ENCODE measurements at places on chromosomes 11 and 22.

DNA sequence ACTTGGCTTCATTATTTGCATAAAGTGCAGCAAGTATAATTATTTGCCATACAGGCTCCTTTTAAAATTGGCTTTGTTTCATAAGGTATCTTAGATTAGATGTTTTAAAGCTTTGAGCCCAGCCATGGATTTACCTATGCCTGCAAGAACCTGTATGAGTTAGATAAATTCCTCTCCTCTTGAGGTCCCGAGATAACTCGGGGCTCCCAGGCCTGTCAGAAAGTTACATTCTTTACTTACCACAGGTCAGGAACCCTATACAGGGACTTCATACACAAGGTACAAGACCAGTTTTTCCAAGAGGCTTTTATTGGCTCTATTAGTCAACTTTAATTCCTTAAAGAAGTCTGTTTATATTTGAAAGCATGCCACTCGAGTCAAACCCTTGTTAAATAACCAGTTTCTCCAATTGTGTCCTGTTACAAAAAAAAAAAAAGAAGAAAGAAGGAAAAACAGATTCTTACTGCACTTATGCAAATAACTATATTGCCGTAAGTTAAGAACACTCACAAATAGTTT, 2.3 kb upstream of the C1QTNF6 start:
- DNase-seq: no peak

DNA sequence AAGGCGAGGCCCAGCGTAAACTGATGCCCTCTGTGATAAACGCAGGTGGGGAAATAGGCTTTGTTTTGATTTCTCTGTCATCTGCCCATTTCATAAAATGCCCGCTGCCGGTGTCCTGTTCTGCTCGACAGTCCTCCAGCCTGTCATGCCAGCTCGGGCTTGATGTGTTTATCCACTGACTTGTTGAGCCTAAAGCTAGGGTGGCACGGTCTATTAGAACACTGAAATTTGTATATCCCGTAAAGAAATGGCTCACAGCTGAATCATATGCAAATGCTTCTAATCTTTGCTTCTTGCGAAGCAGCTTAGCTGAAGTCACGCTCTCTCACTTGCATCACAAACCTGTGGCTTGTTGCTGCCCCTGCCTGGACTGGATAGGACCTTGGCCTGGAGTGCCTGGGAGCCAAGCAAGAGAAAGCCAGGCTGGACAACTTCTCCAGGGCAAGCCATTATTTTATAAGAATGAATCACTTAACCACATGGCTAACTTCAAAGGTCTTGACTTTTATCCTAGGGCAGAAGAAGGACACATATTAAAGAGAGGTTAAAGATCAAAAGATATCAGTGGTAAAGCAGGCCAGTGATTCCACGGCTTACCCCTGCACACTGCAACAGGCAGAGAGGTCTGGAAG, 33.1 kb downstream of the EHF start:
- no peak for DNase-seq

DNA sequence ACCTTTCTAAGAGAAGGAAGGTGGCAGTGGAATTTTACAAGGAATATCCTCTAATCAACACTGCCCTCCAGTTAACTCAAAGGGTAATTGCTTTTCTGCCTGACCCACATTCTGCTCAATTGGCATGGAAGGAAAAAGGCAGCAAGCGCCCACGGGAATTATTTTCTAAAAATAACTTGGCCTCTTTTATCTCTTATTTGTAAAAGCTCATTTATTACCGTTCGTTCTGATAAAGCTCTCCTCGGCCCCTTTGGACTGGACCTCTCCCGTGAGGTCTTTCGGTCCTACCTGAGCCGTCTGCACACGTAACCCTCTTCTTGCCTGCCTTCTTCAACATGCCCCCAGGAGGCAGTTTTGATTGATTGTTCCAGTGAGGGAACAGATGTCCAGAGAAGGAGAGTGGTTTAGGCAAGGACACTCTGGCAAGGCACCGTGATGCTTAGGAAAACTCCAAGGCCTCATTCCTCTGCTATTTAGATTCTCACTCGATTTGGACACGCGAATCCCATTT, 53.2 kb upstream of the CRTAM start:
- DNase-seq: no peak

GRCh38 chr11:130979386-130979972, 63.2 kb upstream of the SNX19 start:
- DNase-seq: no peak

- DNase-seq: no peak
These were observed 12.3 kb downstream of the TANGO2 start for GRCh38 chr22:20033045-20033706.

Data from hematopoietic multipotent progenitor cell treated with erythropoietin and hydrocortisone succinate and interleukin-3 and kit ligand, for 17 days (in vitro differentiated cells).